Activated T-helper 1 cell treated with anti-CD3 and anti-CD28 coated beads, Interleukin-12 subunit alpha, Interleukin-12 subunit beta, Interleukin-2, Interleukin-4 antibody, amounts not matched to agents 30 ng/mL and 10 ng/mL and 1 ng/mL, durations not matched to agents 14 hours and 24 hours and 36 hours (primary cell): ENCODE measurements at places on chromosomes 11 and 22.

GRCh38 chr11:36156817-36157519 lies 132.3 kb downstream of the COMMD9 start:
- no peaks in the 10 kb centered on the region for H3K36me3 ChIP-seq
- H3K4me3 ChIP-seq = no peak overlapping the region
- H3K27ac ChIP-seq = no peak overlapping the region
- DNase-seq = no peak
- H3K4me1 ChIP-seq = no peaks in the 10 kb centered on the region

DNA sequence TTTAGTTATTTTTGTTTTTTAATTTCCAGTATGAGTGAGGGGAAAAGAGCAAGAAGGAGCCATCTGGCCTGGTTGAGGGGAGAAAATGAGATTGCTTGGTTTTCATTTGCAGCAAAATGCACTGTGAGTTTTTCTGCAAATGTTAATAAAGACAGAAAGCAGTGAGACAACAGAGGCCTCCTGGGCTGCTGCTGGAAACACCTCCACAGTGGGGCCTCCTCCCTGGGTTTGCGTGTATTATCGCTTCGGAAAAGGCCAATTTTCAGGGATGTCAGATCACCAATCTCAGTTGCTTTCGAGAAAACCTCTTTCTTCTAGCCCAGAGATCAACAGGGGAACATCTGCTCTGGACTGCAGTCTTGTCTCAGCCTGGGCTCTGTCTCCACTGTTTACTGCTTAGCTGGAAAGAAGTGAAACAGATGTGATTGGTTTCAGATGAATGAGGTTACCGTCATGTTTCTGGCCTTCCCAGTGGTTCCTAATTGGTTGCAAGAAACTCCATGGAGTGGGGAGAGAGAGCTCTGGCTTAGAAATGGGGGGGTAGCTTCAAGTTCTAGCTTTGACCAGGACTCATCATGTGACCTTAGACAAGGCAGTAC lies 17.3 kb downstream of the TSPAN18 start:
- H3K4me3 ChIP-seq = no peak overlapping the region
- DNase-seq = no peak
- peaks cover 4% of the 10 kb centered on the region for H3K27me3 ChIP-seq
- no peaks in the 10 kb centered on the region for H3K36me3 ChIP-seq
- no peak overlapping the region for H3K27ac ChIP-seq

DNA sequence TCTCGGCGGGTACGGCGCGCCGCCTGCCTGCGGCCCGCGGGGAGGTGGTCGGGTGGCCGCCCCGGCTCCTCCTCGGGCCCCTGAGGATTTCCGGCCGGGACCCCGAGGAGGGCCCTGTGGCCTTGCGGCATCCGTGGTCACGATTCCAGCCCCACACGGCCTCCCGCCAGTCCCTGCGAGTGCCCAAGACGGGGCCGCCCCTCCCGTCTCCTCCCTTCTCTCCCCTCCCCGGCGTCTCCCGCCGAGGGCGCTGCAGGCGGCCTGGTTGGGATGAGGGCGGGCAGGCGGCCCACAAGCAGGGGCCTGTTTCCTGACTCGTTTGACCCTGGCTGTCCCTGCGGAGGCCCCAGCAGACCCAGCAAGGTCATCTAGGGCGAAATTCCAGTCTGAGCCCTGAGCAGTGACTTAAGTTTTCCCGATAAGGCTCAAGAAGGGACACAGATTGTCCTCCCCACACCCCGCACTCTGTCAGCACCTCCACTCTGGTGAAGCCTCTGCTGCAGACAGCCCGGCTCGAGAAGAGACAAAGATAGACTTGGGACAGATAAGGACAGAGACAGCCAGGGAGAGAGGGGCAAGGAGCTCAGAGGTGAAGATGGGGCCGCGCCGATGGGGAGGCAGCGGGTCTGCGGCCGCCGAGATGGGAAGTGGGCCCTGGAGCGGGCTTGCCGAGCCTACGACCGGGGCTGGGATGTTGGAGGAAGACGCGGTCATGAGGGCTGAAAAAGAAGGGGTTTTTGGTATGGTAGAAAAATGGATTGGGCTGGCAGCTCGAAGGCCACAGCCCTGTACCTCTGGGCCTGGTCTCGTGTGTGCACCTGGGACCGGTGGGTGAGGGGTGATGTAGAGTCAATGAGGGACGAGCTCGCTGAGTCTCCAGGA lies 95.0 kb downstream of the SWAP70 start:
- peaks cover 54% of the 10 kb centered on the region for H3K4me1 ChIP-seq
- peaks cover 2% of the 10 kb centered on the region for H3K27me3 ChIP-seq
- DNase-seq = peak; percentile 40
- H3K36me3 ChIP-seq = peaks cover 1% of the 10 kb centered on the region
- H3K4me3 ChIP-seq = peak overlapping the region; percentile 84

GRCh38 chr11:44434191-44434590 lies 124.3 kb upstream of the ALX4 start:
- DNase-seq = no peak
- no peak overlapping the region for H3K4me3 ChIP-seq
- no peaks in the 10 kb centered on the region for H3K4me1 ChIP-seq
- H3K27me3 ChIP-seq = peaks cover 34% of the 10 kb centered on the region

GRCh38 chr11:109424901-109425300 lies 2.9 kb downstream of the C11orf87 start:
- H3K27ac ChIP-seq = no peak overlapping the region
- H3K36me3 ChIP-seq = no peaks in the 10 kb centered on the region
- DNase-seq = no peak
- no peak overlapping the region for H3K4me3 ChIP-seq
- peaks cover 17% of the 10 kb centered on the region for H3K27me3 ChIP-seq
- H3K4me1 ChIP-seq = no peaks in the 10 kb centered on the region

DNA sequence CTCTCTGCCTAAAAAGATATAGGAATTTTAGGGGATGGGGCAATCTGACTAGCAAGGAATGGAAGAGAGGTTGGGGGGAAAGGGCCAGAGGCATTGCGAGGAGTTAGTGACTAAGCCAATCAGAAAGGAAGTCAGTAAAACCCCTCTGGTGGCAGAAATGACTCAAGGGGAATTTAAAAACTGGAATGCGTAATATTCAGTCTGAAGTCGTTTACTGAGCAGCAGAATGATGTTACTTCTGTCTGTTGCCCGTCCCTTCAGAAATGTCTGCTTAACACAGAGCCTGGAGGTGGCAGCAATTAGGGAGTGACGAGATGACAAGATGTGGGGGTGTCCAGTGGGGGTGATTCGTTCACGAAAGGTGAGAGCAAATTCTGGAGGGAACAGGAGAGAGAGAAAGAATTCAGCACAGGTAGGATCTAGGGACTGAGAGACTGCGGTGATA lies 107.7 kb upstream of the CLMP start:
- peak overlapping the region; percentile 98 for H3K27ac ChIP-seq
- peak overlapping the region; percentile 86 for H3K4me3 ChIP-seq
- DNase-seq = peak; percentile 39
- peaks cover 61% of the 10 kb centered on the region for H3K4me1 ChIP-seq
- no peaks in the 10 kb centered on the region for H3K27me3 ChIP-seq
- no peaks in the 10 kb centered on the region for H3K36me3 ChIP-seq

DNA sequence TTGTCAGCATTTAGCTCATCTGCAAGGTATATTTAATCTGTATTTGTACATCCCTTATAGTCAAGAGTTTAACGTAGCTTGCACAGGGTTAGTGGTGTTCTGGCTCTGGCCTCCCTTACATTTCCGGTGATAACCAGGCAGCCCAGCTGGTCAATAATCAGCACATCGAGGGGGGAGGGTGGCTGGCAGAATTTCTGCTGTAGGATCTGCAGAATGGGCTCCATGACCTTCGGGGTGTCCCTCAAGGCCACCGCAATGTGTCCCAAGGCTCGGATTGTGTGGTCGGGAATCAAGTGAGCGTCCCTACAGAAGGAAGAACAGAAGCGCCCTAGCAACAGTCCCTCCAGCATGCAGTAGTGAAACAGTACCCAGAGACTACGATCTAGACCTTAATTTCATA lies 25.1 kb downstream of the SERPIND1 start:
- H3K36me3 ChIP-seq = peaks cover 50% of the 10 kb centered on the region
- no peak overlapping the region for H3K27ac ChIP-seq
- H3K4me1 ChIP-seq = no peaks in the 10 kb centered on the region
- no peak overlapping the region for H3K4me3 ChIP-seq

DNA sequence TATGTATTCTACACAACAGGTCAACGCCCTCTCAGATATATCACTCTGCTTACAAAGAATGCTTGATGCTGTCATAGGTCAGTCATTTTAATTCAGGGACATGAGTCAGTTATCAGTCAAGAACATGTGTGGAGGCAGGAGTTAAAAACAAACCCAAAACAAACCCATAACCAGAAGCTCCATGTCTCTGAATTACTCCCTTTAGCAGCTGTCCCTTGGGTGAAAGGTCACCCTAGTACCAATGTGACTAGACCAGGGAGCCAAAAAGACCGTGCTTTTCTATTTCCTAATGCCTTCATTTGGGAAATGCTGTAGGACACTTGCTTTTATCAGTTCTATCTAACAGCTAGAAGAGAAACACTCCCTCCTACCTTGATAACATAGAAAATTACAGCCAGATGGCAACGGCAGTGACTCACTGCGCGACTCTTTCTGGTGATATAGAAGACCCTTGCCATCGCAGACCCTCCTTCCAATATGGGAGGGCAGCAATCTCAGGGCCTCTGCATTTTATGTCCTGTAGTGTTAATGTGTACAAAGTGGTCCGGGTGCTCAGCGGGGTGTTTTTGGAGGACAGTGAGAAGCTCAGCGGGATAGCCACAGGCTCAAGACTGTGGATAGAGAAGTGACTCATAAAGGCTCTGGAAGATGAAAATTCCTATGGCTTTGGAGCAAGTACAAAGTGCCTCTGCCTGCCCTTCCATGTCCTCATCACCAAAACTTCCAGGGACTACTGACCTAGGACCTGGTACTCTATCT lies 24.8 kb downstream of the APOL5 start:
- no peak overlapping the region for H3K4me3 ChIP-seq
- H3K36me3 ChIP-seq = no peaks in the 10 kb centered on the region
- DNase-seq = no peak

DNA sequence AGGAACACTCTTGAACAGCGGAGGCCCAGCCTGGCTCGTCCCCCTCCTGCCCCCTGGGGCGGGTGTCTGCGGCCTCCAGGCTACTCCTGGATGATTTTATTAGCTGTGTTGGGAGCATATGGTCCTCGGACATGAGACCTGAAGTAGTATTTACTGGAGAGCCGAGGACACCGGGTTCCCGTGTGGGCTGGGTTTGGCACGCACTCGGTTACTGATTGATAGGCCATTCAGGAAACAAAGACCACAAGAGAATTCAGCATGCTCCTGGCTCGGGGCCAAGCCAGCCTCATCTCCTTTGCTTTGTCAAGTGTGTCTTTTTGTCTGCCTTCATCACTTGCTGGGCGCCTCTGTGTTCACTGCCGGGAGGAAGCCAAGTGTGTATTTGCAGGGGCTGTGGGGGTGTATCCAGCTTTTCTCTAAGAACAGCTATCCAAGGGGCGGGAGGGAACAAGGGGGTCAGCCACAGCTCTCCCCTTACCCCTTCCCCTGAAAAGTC lies 9.7 kb downstream of the FXYD2 start:
- peak overlapping the region; percentile 98 for H3K27ac ChIP-seq
- H3K36me3 ChIP-seq = peaks cover 2% of the 10 kb centered on the region
- DNase-seq = peak; percentile 67
- H3K27me3 ChIP-seq = no peaks in the 10 kb centered on the region
- H3K4me1 ChIP-seq = peaks cover 83% of the 10 kb centered on the region

DNA sequence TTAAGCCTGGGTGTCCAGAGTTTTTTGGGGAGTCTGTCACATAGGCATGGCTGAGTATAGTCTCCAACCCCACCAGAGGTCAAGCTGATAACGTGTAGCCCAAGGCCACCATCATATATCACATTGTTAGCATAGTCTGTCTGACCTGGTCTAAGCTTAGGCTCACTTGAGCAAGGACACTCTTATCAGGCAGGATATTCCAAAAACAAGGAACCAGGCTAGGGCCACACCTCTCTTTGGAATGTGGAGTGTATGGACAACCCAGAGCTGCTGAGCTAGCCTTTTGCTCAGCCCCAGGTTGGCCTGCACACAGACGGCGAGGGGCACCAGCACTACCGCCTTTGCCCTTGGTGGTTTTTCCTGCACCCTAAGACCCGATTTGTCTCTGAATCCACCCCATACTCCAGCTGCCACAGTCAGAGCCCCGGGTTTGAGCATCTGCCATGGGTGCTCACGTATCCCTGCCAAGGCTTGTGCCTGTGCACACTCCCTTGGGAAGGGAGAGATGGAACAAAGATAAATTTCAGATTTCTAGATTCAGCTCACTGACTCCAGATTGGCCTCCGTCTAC lies 7.2 kb downstream of the SNAP29 start:
- H3K4me1 ChIP-seq = peaks cover 38% of the 10 kb centered on the region
- H3K36me3 ChIP-seq = peaks cover 19% of the 10 kb centered on the region
- H3K27ac ChIP-seq = no peak overlapping the region
- peaks cover 2% of the 10 kb centered on the region for H3K27me3 ChIP-seq
- H3K4me3 ChIP-seq = no peak overlapping the region

GRCh38 chr22:29654420-29654819 lies 51.0 kb downstream of the NF2 start:
- no peak overlapping the region for H3K27ac ChIP-seq
- peaks cover 19% of the 10 kb centered on the region for H3K36me3 ChIP-seq
- no peaks in the 10 kb centered on the region for H3K27me3 ChIP-seq
- no peaks in the 10 kb centered on the region for H3K4me1 ChIP-seq
- H3K4me3 ChIP-seq = no peak overlapping the region
- no peak for DNase-seq

GRCh38 chr22:29701155-29701999 lies 18.4 kb upstream of the CABP7 start:
- no peak overlapping the region for H3K4me3 ChIP-seq
- H3K4me1 ChIP-seq = peaks cover 14% of the 10 kb centered on the region
- no peak overlapping the region for H3K27ac ChIP-seq
- peak; percentile 5 for DNase-seq

GRCh38 chr11:22800482-22800881 lies 29.1 kb downstream of the SVIP start:
- peaks cover 1% of the 10 kb centered on the region for H3K27me3 ChIP-seq
- no peak overlapping the region for H3K27ac ChIP-seq
- H3K36me3 ChIP-seq = no peaks in the 10 kb centered on the region
- DNase-seq = no peak
- no peaks in the 10 kb centered on the region for H3K4me1 ChIP-seq
- H3K4me3 ChIP-seq = no peak overlapping the region

- no peaks in the 10 kb centered on the region for H3K36me3 ChIP-seq
- no peak overlapping the region for H3K4me3 ChIP-seq
- no peak for DNase-seq
- peaks cover 12% of the 10 kb centered on the region for H3K27me3 ChIP-seq
- H3K4me1 ChIP-seq = no peaks in the 10 kb centered on the region
Observed at GRCh38 chr11:74268456-74268855, 43.0 kb downstream of the P4HA3 start.

GRCh38 chr11:13928566-13929251 lies 33.8 kb upstream of the SPON1 start:
- H3K27ac ChIP-seq = no peak overlapping the region
- peaks cover 2% of the 10 kb centered on the region for H3K36me3 ChIP-seq
- no peak overlapping the region for H3K4me3 ChIP-seq
- DNase-seq = no peak
- H3K4me1 ChIP-seq = peaks cover 32% of the 10 kb centered on the region
- H3K27me3 ChIP-seq = peaks cover 3% of the 10 kb centered on the region

GRCh38 chr22:24442352-24442744 lies 14.9 kb downstream of the ADORA2A start:
- no peak overlapping the region for H3K27ac ChIP-seq
- no peaks in the 10 kb centered on the region for H3K27me3 ChIP-seq
- H3K4me1 ChIP-seq = peaks cover 41% of the 10 kb centered on the region

- H3K4me1 ChIP-seq = no peaks in the 10 kb centered on the region
- no peak for DNase-seq
- no peak overlapping the region for H3K27ac ChIP-seq
Observed at GRCh38 chr22:32546496-32546895, 71.9 kb downstream of the FBXO7 start.
